Endothelial cell of umbilical vein (primary cell): ENCODE measurements at places on chromosomes 3 and 15. TPM values are rescaled to one million over a fixed set of nuclear protein-coding genes. Genes with fewer than 3 reads are reported as not detected.

- no peak for DNase-seq
Observed at GRCh38 chr15:38176155-38176554, 76.5 kb upstream of the SPRED1 start.

DNA sequence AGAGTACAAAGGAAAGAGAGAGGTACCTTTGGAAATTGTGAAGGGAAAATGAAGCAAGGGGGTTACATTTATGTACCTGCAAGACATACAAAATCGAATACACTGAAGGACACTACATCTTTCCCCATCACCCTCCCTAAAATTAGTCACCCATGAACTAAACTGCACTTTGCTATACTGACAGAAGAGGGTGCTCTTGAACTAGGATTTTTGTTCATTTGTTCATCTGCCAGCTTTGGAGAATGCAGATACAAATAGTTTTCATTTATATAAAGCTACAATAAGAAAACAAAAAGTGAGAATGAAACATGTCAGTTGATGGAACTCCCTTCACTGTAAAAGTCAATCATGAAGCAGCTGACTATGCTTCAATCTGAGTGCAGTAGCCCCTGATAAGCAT lies 55.7 kb downstream of the PCCB start:
- DNase-seq = peak; percentile 61

The LARP6 gene
- 56.1 and 56.2 TPM in 2 replicates for polyA plus RNA-seq

DNA sequence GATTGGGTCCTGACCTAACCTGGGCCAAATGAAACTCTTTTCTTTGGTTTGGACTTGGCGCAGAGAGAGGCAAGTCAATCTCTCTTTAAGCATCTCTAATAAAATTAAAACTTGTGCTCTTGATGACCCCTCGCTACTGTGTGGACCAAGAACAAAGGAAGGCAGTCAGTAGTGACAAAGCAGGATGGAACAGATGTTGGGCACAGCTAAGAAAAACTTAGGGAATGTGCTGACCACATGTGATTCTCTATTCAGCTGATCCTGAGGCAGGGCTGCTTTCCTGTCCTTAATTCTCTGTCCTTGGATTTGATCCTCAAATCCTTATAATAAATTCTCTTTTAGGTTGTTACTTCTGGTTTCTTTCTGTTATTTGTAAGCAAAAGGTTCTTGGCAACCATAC lies 259.9 kb downstream of the ZIC1 start:
- no peak for DNase-seq

DNA sequence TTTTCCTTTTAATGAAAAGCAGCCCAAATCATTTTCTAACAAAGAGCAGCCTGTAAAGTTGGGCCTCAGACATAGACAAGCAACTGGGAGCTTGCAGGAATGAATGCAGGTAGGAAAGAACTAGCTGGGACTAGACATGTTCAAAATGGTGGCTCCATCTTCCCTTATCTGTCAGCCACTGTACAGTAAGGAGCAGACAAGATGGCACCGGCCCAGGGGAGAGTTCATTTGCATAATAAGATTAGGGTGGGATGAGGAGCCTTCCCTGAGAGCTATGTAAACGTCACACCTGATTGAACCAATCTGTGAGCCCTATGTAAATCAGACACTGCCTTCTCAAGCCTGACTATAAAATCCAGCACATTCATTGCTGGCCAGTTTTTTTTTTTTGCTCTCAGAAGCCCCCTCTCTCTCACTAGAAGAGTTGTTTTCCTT lies 59.7 kb upstream of the GK5 start:
- no peak for DNase-seq

GRCh38 chr15:95822961-95823360 lies 507.5 kb upstream of the NR2F2 start:
- DNase-seq = no peak

The COL6A6 gene
- not detected in 2 replicates for polyA plus RNA-seq

- DNase-seq = peak; percentile 47
Observed at GRCh38 chr3:43144761-43145490, 39.0 kb upstream of the POMGNT2 start.
